HFF-Myc (cell line): ENCODE measurements at places on chromosomes 4 and X.
A peak's percentile ranks its signal among the peaks of the same experiment; 100 is the strongest.

- DNase-seq: no peak
Measured at GRCh38 chrX:34881671-34882070, 60.9 kb upstream of the FAM47B start.

DNA sequence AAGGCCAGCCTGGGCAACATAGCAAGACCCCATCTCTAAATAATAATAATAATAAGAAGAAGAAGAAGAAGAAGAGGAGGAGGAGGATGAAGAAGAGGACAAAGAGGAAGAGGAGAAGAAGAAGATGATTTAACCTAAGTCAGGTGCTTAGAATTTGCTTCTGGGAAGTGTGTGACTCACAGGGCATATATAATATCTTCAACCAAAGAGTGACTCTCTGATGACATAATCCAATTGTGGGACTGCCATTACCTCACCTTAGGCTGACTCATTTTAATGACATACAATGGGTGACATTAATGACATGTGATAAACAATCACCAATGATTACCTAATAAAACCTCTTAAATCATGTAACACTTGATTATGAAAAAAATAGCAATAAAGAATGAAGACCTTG, 32.7 kb upstream of the MBTPS2 start:
- no peak for DNase-seq

DNA sequence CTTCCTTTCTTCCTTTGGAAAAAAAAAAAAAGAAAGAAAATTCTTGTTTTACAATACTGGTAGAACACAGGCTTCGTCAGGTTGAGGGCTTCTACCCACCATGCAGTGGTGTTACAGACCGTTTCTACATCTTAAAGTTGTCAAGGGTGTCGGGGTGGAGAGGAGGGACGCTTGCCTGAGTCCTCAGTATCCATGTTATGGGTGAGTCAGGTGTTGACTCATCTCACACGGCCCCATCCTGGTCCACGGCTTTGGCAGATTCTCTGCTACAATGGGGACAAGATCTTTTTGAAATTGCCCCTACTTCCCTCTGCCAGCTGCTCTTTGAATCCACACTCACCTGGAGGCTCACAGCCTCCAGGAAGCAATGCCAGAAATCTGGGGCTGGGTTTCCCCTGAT, 310.3 kb upstream of the ZFP42 start:
- no peak for DNase-seq

- DNase-seq: no peak
Measured at GRCh38 chr4:9825049-9825448, 43.6 kb downstream of the DRD5 start.

GRCh38 chr4:24768604-24769003, 26.8 kb upstream of the SOD3 start:
- DNase-seq: no peak

GRCh38 chrX:106932492-106932923, 12.3 kb downstream of the CLDN2 start:
- no peak for DNase-seq

- no peak for DNase-seq
Measured at GRCh38 chr4:61517144-61517543, 317.0 kb downstream of the ADGRL3 start.

GRCh38 chr4:80705311-80705710, 325.2 kb upstream of the BMP3 start:
- no peak for DNase-seq

- peak; percentile 19 for DNase-seq
Measured at GRCh38 chrX:53481816-53482465, 47.8 kb upstream of the HSD17B10 start.
